ENCODE measurements at places on chromosomes 7 and 10. TPM values are rescaled to one million over a fixed set of nuclear protein-coding genes. Genes with fewer than 3 reads are reported as not detected.

Gene VGF
- total RNA-seq, result not detected

Gene NUTM2B
- total RNA-seq, result 1.9 TPM

Gene HECW1
- total RNA-seq, result not detected

Gene ACSM6
- not detected for total RNA-seq

Gene ATP6V0A4
- total RNA-seq, result not detected

Gene CCDC71L
- total RNA-seq, result 16.6 TPM

Gene C10orf62
- total RNA-seq, result not detected

DNA sequence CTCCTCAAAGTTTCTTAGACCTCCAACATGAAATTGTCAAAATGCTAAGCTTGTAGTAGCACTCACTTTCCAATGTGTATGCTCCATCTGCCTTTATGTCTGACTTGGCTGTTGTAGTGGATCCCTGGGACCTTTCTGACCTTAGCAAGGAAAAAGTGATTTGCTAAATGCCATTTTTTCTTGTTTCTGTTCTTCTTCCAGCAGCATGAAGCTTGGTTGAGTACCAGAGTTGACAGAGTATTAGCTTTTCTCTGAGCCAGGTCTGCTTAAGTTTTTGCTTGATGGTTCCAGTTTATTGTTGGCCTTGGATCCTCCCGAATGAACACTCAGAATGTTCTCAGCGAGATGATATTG, 168.7 kb downstream of the SND1 start:
- no peak overlapping the region for H3K27ac ChIP-seq
- peaks cover 21% of the 10 kb centered on the region for H3K4me1 ChIP-seq
- no peak for DNase-seq
- H3K27me3 ChIP-seq, result no peaks in the 10 kb centered on the region
- no peaks in the 10 kb centered on the region for H3K36me3 ChIP-seq

DNA sequence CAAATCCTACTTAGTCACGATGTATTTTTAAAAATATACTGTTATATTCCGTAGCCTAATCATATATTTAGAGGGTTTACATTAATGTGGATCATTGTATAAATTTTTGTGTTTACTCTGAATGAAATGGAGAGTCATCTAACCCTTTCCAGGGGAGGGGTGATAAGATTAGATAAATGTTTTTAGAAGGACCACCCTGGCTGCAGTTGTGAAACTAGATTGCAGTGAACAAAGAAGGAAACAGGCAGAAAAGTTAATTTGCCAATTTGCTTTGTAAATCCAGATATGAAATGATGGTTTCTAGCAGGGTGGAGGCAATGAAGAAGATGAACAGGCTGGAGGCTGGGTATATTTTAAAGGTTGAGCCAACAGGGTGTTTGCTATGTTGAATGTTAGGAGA, 477.7 kb upstream of the ZMIZ1 start:
- no peak for DNase-seq
- H3K4me1 ChIP-seq, result no peaks in the 10 kb centered on the region
- H3K36me3 ChIP-seq, result no peaks in the 10 kb centered on the region
- H3K27ac ChIP-seq, result no peak overlapping the region

- no peaks in the 10 kb centered on the region for H3K36me3 ChIP-seq
- no peak for DNase-seq
- no peaks in the 10 kb centered on the region for H3K27me3 ChIP-seq
- H3K4me1 ChIP-seq, result no peaks in the 10 kb centered on the region
- no peak overlapping the region for H3K27ac ChIP-seq
- no peak overlapping the region for H3K4me3 ChIP-seq
Observed at GRCh38 chr10:3395458-3395861, 222.9 kb upstream of the PITRM1 start.

GRCh38 chr7:115356999-115357702, 435.3 kb downstream of the MDFIC start:
- H3K36me3 ChIP-seq, result no peaks in the 10 kb centered on the region
- DNase-seq, result no peak
- H3K27ac ChIP-seq, result no peak overlapping the region
- H3K4me3 ChIP-seq, result no peak overlapping the region
- H3K4me1 ChIP-seq, result no peaks in the 10 kb centered on the region

- H3K4me1 ChIP-seq, result no peaks in the 10 kb centered on the region
- H3K27me3 ChIP-seq, result no peaks in the 10 kb centered on the region
- H3K27ac ChIP-seq, result no peak overlapping the region
- H3K4me3 ChIP-seq, result no peak overlapping the region
- DNase-seq, result no peak
Observed at GRCh38 chr7:134502463-134503371, 24.6 kb upstream of the AKR1B10 start.

DNA sequence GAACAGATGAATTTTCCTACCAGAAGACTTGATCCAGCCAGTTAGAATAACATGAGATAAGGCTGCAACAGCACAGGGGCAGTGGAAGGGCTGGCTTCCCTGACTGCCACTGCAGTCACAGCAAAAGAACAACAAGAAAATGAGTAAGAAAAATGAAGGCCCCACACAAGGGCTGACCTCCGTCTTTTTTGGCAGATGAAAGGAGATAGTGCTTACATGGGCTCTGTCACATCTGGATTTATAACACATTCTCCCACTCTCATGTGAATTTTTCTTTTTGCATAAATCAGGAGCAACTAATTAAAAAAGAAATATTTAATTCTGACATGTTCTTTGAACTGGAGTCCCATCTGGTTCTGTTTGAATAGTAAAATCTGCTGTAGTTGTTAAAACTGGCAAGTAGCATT, 99.6 kb downstream of the NRP1 start:
- no peak for DNase-seq
- H3K4me1 ChIP-seq, result no peaks in the 10 kb centered on the region
- no peaks in the 10 kb centered on the region for H3K27me3 ChIP-seq
- H3K4me3 ChIP-seq, result no peak overlapping the region

- no peak overlapping the region for H3K27ac ChIP-seq
- no peaks in the 10 kb centered on the region for H3K27me3 ChIP-seq
- H3K4me3 ChIP-seq, result no peak overlapping the region
- H3K36me3 ChIP-seq, result no peaks in the 10 kb centered on the region
- DNase-seq, result no peak
Observed at GRCh38 chr10:123800289-123800688, 91.3 kb downstream of the CPXM2 start.

- DNase-seq, result no peak
- H3K27me3 ChIP-seq, result no peaks in the 10 kb centered on the region
- H3K4me3 ChIP-seq, result no peak overlapping the region
Observed at GRCh38 chr10:28587270-28587969, 54.5 kb downstream of the WAC start.

- no peak overlapping the region for H3K4me3 ChIP-seq
- H3K4me1 ChIP-seq, result peaks cover 48% of the 10 kb centered on the region
Observed at GRCh38 chr7:27170426-27171324, 3.4 kb downstream of the HOXA10 start.

GRCh38 chr7:17680026-17680425, 260.3 kb downstream of the SNX13 start:
- no peaks in the 10 kb centered on the region for H3K4me1 ChIP-seq
- H3K36me3 ChIP-seq, result no peaks in the 10 kb centered on the region
- DNase-seq, result no peak
- no peak overlapping the region for H3K4me3 ChIP-seq
- no peak overlapping the region for H3K27ac ChIP-seq

GRCh38 chr10:51266496-51266895, 192.2 kb downstream of the PRKG1 start:
- no peak for DNase-seq
- no peaks in the 10 kb centered on the region for H3K4me1 ChIP-seq
- no peak overlapping the region for H3K4me3 ChIP-seq
- no peaks in the 10 kb centered on the region for H3K36me3 ChIP-seq

GRCh38 chr7:44103923-44104859, at the start of gene AEBP1:
Gene AEBP1, plus strand, starts transcription at chr7:44104345. Its CDS starts 321 bp downstream, at chr7:44104666.
- H3K36me3 ChIP-seq, result no peaks in the 10 kb centered on the region
- peaks cover 7% of the 10 kb centered on the region for H3K27me3 ChIP-seq
- peak within 1 kb of the TSS; percentile 21 for H3K27ac ChIP-seq
- peaks cover 5% of the 10 kb centered on the region for H3K4me1 ChIP-seq
- H3K4me3 ChIP-seq, result no peak within 1 kb of the TSS

DNA sequence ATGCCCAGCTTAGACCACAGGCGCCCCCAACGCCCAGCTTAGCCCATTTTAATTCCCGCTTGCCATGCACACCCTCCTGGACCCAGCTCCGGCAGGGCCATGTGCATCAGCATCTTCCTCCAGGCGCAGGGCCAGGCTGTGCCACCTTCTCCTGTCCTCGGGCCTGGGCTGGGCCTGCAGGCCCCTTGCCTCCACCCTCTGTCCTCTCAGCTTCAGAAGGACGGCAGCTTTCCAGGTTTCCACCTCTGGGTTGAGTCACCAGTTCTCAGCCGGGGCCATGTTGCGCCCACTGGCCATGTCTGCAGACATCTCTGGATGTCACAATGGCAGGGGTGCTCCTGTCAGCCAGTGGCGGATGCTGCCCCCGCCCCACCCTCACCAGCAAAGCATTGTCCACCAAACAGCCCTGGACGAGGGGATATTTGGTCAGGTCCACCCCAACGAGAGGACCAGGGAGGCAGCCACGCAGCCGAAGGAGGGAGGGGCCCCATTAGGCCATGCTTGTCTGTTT, 59.1 kb upstream of the NKX6-2 start:
- no peaks in the 10 kb centered on the region for H3K27me3 ChIP-seq
- no peak overlapping the region for H3K27ac ChIP-seq
- H3K4me1 ChIP-seq, result peaks cover 6% of the 10 kb centered on the region
- no peak for DNase-seq
- H3K36me3 ChIP-seq, result no peaks in the 10 kb centered on the region
- no peak overlapping the region for H3K4me3 ChIP-seq

Measured in CD4-positive, alpha-beta memory T cell (primary cell).